Natural killer cell treated with Interleukin-12 subunit alpha and Interleukin-12 subunit beta and Interleukin-15 and Interleukin-18, amount 100 ng/mL, for 72 hours (primary cell): ENCODE measurements at places on chromosomes 7 and 10. TPM values are rescaled to one million over a fixed set of nuclear protein-coding genes. Genes with fewer than 3 reads are reported as not detected.

The AKR1D1 gene
- total RNA-seq = not detected

The OR2A12 gene
- not detected for total RNA-seq

The GPR85 gene
- 0.08 TPM for total RNA-seq

The PRKCQ gene
- 55.3 TPM for total RNA-seq

The DCLRE1A gene
- total RNA-seq = 10.7 TPM

The GNGT1 gene
- not detected for total RNA-seq

The GATA3 gene
- 7.6 TPM for total RNA-seq

DNA sequence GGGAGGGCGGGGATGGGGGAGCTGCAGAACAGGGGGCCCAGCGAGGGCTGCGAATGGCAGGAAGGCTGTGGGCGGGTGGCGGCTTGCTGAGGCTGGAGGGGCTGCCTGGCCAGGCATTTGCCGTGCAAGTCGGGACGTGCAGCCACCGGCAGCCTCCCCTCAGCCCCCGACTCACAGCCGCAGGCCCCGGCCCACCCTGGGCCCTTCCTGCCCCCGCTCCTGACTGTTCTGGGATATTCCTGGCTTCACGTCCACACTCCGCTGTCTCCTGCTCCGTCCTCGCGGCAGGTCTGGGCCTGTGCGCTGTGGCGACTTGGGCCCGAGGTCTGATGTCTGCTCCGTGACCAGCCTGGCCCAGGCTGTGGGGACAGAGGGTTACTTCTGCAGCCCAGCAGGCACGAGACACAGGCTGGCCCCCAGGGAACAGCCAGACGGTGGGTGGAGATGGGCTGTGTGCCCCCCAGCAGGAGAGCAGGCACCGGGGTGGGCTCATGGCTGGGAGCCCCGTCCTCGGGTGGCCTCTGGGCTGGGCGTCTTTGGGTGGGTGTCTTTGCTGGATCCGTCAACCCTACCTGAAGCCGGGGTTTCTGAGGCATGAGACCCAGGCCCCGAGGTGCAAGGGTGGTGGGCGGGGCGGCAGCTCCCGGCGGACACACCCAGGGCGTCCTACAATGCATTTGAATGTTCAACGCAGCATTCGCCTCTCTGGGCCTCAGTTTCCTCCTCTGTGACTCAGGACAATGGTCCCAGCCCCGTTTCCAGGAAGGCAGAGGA lies 86.5 kb downstream of the FOXL3 start:
- no peak for DNase-seq

DNA sequence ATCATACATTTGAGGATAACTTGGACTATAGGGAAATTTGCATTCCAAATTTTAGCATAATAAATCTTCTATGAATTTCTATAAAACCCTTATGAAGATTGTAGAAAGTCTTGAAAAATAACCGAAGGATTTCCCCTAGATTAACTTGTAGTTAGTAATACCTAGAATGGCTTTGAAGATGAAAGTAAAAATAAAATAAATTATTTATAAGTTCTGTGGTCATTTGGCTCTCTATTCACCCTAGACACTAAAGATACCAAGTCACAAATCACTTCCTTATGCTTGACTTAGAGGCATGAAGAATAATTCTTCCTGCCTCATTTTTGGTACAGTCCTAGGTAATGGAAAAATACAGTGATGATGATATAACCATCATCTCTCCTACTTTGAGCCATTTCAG lies 79.3 kb downstream of the CSTF2T start:
- no peak for DNase-seq

- DNase-seq = no peak
Observed at GRCh38 chr10:63587191-63587590, 66.0 kb downstream of the REEP3 start.

GRCh38 chr10:7045891-7046599 lies 364.8 kb downstream of the SFMBT2 start:
- peak; percentile 86 for DNase-seq

- DNase-seq = no peak
Observed at GRCh38 chr7:116696707-116697106, 24.7 kb downstream of the MET start.

DNA sequence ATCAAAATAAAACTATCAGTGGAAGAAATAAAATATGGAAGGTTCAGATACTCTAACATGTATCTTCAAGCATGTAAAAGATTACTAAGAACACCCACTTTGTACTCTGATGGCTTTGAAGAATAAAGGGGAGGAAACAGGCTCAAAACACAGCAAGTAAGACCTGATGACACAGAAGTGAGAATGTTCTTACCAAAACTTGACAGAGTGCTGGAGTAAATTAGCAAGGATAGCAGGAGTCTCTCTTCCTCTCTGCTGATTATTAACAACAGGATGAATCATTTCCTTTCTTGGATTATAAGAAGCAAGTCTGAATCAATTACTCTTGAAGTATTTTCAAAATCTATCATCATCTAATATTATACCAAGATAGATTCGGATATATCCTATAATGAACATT lies 47.5 kb downstream of the GLI3 start:
- no peak for DNase-seq

DNA sequence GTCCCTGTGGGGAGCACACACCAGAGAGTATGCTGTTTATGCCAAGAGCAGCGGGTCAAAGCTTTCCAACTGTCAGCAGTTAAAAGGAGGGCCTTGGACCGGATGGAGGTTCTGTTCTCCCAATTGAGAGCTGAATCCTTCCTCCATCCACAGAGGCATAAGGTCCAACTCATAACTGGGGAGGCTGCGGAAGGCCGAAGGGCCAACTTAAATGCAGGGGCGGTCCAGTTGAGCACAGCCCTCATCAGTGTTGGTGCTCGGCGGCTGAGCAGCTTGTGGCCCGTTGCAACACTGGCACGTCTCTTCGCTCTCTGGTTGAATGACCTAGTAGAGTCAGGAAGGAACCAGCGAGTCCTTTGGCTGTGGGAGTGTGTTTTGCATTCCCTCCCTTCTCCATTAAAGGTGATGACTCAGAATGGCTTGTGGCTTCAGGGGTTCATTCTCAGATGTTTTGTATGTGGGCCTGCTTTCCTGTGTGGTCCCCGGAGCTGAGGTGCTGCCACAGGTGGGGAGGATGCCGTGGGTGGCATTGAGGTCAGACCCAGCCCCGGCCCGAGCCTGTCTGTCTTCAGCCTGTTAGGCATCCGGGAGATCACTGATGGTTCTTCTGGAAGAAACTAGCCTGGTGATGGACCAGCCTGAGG lies 44.8 kb upstream of the DMBT1 start:
- no peak for DNase-seq

- DNase-seq = no peak
Observed at GRCh38 chr7:154613811-154614210, 389.1 kb downstream of the PAXIP1 start.

DNA sequence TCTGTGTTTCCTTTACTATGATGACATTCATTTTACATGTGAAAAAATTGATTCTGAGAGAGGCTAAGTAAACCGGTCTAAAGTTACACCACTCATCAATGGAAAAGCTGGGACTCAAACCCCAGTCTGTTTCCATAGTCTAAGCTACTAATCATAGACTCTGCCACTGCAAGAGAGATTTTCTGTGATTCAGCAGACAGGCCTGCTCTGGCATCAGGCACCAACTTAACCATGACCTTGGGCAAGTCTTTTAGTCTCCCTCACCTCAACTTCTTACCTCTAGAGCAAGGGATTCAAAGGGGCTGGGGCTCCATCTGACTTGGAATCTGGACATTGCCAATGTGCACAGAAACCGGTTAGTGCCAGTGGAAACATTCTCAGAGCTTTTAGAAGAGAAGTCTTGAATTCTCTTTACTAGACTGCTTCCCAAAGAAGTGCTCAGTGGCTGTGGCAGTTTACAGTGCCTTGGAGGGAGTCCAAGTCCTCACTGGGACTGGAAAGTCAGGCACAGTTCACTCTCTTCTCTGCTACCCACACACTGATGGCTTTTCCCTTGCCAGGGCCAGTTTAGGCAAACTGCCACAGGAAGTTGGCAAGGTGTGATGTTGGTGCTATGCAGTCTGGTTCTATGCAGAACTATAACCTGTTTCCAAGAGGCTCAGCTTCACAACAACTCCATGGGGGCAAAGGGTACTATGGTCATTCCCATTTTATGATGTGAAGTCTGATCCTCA lies 4.5 kb upstream of the BLNK start:
- DNase-seq = no peak

- no peak for DNase-seq
Observed at GRCh38 chr10:35950226-35950625, 308.1 kb upstream of the FZD8 start.

- no peak for DNase-seq
Observed at GRCh38 chr10:131802996-131803395, 97.8 kb upstream of the PPP2R2D start.

DNA sequence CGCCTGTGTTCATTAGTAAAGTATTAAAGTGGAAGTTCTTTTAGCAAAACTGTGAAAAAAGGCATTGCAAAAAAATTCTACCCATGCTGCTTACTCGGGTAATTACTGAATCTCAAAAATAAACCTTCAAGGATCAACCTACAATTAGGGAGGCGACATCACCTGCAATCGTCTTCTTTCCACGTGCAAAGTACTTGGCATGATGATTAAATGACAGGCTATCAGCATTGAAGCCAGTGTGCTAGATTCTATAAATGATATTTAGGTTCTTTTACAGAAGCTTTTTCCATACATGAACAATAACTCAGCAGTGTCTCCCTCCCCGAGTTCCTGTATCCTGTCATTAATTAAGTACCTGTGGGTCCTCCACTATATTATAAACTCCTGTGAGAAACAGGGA lies 105.8 kb downstream of the SFMBT2 start:
- no peak for DNase-seq

DNA sequence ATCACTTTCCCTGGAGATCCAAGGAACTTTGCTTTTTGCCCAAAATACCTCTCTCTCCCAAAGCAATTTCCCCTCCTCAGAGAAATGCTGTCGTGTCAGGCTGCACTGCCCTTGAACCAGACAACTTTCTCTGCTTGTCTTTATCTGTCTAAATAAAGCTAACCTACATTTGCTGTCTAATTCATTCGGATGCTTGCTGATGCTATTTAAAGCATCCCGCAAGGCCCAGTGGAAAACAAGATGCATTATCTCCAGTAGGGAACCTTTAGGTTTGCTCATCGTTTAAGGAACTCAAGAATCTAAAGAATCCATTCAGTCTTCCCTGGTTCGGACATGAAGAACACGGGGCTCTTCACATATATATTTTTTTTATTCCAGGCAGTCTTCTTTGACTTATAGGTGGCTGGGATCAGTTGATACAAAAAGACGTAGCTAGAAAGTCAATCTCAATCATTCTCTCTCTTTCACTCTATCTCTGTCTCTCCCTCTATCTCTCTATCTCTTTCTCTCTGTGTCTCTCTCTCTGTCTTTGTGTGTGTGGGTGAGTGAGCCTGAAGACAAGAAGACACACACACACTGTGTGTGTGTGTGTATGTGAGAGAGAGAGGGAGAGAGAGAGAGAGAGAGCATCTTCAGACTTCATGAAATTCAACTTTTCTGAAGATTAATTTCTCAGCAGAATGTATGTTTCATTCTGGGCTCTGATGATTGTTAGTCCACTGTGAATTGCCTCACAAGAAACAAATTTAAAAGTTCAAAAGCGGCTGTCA lies 92.8 kb upstream of the MKLN1 start:
- no peak for DNase-seq

GRCh38 chr7:6545398-6546126 lies 5.7 kb downstream of the GRID2IP start:
- DNase-seq = no peak

GRCh38 chr7:106485919-106486318 lies 175.0 kb downstream of the CCDC71L start:
- DNase-seq = no peak

- no peak for DNase-seq
Observed at GRCh38 chr10:88896372-88896993, 16.4 kb downstream of the STAMBPL1 start.

GRCh38 chr7:102412548-102412947 lies 16.4 kb downstream of the PRKRIP1 start:
- DNase-seq = no peak

DNA sequence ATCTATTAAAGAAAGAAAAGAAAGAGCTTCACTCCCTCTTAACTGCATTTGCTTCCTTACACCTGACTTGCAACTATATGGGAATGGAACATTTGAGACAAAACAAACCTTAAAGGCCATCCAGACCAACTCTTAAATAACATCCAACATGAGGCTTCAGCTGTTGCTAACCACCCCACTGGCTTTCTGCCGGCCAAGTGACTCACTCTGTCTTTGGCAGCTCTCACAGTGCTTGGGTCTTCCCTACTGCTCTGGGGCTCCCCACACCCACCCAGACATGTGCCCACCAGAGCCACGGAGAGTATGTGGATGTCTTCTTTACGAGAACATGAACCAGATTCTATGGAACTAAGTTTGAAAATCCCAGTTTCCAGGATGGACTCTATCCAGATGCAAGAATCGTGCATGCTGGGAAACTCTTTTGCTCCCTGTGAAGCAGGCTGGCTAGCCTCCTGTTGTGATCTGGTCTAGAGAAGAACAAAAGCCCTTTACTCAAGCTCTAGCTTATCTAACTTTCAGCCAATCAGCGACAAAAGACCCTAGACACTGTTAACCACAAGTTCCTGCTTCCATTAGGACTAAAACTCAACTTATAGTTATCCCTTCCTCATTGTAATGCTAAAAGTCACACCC lies 245.7 kb downstream of the TCERG1L start:
- DNase-seq = no peak
